ENCODE measurements at places on chromosomes 4 and X.
A peak's percentile ranks its signal among the peaks of the same experiment; 100 is the strongest.

- DNase-seq, result no peak
These were observed 450.3 kb upstream of the PCDH7 start for GRCh38 chr4:30269850-30270249.

DNA sequence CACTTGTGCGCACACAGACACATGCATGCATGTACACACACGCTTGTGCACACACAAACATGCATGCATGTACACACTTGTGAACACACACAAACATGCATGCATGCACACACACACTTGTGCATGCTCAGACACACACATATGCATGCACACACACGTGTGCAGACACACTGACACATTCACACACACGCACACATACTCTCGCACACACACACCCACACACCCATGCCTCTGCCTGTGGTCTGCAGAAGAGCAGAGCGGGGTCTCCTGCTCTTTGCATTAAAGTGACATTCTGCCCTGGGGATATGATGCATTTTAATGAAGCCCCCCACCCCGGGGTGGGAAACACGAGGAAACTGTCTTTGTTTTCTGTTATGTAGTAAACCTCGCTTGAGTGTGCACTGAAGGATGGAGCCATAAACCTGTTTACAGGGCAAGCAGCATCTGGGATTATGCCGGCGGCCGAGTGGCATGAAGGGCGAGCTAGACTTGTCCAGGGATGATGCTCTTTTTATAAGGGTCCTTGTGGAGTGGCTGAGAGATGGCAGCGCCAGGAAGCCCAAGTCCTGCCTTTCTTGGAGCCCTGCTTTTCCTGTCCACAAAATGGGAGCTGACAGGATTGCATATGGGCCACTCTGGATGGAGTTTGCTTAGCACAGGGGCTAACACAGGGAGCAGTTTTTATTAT lies 17.8 kb downstream of the PSAPL1 start:
- DNase-seq, result no peak

- DNase-seq, result no peak
These were observed 33.7 kb downstream of the SORBS2 start for GRCh38 chr4:185778307-185778706.

DNA sequence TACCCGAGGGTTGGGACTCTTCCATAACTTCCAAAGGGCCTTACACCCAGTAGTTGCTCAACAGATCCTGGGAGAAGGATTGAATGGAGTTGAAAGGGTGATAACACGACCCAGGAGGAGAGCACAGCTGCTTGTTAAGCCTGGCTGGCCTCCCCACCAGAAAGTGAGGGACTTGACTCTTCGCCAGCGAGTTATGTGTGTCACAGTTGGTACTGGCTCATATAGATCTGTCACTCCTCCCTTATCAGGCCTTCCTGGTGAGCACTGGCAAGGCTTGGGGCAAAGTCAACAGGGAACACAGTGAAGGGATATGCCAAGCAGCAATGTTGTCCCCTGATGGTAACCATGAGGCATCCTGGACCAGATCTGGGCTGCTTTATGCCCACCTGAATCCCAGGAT lies 35.8 kb downstream of the APLN start:
- DNase-seq, result no peak

GRCh38 chrX:67353651-67354370 lies 190.0 kb upstream of the AR start:
- no peak for DNase-seq

- no peak for DNase-seq
These were observed 403 bp downstream of the SGCB start for GRCh38 chr4:52037689-52038102.

DNA sequence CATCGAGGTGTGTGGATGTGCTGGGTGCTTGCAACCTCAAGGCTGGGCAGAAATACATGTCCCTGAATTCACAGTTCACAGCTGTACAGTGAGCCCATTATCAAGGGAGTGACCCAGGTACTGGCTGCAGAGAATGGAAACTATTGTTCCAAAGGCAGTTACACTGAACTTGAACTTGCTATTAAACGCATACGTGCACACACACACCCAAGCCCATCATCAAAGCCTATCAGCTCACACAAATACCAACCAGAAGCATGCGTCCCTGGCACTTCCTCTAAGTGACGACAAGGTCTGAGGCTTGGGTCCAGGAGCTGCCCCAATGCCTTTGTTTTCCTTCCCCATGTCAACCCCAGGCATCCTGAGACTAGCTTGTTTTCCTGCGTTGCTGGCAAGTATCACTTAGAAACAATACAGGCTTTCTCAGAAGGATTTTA lies 88.6 kb downstream of the IRF2 start:
- no peak for DNase-seq

DNA sequence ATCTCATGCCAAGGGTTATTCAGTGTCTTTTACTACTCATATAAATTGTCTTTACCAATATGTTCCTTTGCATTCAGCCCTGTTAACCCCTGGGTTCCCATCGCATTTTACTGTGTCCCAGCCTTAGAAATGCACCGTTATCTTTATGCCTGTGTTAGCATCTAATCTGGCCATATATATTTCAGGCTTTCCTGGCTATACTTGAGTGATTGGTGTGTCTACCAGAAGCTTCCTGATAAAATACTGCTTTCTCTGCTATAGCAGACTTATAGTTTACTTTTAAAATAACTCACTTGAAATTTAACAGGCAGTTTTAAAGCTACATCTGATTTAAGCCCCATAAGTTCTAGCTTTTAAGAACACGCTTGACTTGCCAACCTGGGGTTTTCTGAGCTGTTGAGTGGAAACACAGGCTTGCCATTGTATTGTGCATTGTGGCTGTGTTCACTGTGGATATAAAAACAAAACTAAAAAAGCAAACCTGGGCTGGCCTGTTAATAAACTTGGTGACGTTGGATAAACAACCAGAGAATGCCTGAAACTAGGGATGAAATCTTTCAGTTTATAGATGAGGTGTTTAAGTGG lies 185.3 kb upstream of the TAPT1 start:
- no peak for DNase-seq

- no peak for DNase-seq
These were observed 288.3 kb downstream of the CHIC1 start for GRCh38 chrX:73851014-73852009.

DNA sequence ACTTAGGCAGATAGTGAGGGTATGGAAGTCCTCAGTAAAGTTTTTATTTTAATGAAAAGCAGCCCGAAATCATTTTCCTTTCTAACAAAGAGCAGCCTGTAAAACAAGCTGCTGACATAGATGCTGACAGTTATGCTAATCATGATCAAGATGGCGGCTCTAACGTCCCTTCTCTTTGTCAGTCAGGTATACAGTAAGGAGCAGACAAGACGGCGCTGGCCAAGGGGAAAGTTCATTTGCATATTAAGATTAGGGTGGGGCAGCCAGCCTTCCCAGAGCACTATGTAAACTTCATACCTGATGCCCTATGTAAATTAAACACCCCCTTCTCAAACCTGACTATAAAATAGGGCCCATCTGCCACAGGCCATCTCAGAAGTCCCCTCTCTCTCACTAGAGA lies 76.9 kb downstream of the MAGEB10 start:
- DNase-seq, result no peak

GRCh38 chr4:72326692-72327632 lies 242.1 kb downstream of the ADAMTS3 start:
- peak; percentile 35 for DNase-seq

DNA sequence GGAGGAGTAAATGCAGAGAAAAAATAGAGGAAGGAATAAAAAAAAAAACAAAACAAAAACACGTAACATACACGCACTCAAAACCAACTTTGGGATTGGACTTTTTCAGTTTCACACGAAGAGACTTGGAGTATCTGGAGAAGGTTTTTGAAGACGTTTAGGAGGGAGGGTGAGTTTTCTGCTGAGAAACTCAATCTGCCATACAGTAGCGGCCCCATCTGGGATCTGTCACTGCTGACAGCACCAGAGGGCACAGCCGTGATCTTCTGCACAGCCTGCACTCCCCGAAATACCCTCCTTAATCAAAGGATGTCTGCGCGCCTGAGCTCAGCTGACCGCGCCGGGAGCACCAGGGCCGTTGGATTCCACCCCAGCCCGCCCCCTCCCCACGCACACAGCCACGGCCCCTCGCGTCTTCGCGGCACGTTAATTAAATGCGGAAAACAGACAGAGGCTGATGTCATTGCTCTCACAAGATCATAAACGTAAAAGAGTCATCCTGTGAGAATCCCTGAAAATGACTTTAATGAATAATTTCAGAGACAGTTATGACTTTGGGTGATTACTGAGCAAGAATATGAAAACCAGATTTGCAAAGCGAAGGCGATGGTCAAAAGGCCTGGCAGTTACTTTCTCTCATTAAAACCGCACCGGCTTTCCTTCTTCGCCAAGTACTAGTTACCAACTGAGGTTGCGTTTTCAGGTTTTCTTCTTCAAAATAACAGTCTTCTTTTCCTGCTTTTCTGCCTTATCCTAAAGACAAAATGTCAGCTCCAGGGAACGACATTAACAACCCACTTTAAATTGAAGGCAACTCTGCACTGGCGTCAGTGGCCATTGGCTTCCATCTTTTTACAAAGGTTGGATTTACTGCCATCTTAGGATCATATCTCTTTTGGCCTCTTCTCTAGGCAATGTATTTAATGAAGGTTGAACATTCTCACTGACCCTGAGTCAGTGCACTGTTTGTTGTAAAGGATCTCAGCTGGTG lies 10.6 kb downstream of the HAND2 start:
- DNase-seq, result no peak

DNA sequence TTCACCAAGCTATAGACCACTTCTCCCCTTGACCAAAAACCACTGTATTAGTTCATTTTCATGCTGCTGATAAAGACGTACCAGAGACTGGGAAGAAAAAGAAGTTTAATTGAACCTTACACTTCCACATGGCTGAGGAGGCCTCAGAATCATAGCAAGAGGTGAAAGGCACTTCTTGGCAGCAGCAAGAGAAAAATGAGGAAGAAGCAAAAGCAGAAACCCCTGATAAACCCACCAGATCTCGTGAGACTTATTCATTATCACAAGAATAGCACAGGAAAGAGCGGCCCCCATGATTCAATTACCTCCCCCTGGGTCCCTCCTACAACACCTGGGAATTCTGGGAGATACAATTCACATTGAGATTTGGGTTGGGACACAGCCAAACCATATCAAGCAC lies 97.8 kb downstream of the DOCK11 start:
- no peak for DNase-seq

DNA sequence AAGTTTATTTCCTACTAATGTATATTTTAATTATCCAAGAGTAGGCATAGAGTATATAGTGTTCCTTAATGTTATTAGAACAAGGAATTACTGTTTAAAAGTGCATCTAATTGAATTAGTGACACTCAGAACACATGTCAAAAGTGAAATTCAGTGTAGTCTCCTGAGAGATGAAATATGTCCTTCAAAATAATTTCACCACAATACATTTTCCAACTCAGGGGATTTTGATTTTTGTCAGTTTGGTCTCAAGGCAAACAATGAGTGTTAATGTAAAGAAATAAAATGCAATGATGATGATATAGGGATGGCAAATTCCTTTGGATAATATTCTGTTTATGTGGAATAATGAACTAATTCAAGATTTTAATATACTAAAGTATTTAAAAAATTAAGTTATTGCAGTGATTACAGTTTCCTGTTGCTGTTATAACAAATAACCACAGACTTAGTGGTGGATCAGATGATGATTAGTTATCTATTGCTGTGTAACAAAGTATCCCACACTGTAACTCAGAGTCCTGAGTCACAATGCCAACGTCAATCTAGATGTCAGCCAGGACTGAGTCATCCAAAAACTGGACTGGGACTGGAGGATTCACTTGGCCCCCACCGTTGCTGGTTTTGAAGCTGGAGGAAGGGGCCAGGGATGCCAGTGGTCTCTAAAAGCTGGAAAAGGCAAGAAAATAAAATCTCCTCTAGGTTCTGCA lies 148.0 kb upstream of the SLC7A11 start:
- no peak for DNase-seq

DNA sequence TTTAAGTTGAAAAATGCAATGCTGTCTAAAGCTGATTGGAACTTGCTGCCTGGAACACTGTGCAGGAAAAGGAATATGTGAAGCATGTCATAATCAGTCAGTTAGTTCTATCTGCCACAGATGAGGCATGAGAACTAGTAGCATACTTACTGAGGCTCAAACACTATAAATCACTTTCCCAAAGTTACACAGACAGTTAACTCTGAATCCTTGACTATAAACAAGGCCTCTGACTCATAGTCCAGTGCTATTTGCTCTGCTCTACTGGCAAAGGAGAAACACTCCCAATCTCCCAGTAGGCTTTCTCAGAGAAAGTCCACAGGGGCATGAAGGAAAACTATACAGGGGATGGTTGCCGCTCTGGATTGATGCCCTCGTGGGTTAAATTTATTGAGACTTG lies 2078.4 kb upstream of the TENM3 start:
- no peak for DNase-seq

- no peak for DNase-seq
These were observed 1.0 kb downstream of the UBL4A start for GRCh38 chrX:154485150-154486051.

GRCh38 chrX:118884552-118885138 lies 61.0 kb downstream of the ZCCHC12 start:
- no peak for DNase-seq

DNA sequence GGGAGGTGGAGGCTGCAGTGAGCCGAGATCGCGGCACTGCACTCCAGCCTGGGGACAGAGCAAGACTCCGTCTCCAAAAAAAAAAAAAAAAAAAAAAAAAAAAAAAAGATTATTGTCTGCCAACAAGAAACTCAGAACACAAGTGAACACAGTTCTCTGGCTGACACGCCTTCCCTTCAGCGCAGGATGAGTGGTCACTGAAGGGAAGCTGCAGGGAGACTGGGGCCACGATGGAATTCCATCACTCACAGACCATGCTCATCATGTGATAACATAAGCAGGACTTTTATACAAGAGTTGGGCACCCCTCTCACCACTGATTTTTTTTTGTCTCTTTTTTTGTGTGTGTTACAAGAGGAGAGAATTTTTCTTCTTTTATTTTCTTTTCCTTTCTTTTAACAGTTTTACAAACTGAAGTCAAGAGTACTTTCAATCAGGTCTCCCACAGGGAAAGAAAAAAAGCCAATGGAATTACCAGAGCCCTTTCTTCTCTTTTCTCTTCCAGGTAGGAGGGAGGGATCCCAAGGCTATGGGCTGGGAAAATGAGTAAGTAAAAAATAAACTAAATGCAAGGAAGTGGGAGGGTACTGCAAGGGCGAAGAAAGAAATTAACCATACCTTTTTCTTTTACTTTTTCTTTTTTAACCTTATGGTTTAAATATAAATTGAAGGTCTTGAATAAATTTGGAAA lies 435.6 kb downstream of the GPM6A start:
- no peak for DNase-seq

DNA sequence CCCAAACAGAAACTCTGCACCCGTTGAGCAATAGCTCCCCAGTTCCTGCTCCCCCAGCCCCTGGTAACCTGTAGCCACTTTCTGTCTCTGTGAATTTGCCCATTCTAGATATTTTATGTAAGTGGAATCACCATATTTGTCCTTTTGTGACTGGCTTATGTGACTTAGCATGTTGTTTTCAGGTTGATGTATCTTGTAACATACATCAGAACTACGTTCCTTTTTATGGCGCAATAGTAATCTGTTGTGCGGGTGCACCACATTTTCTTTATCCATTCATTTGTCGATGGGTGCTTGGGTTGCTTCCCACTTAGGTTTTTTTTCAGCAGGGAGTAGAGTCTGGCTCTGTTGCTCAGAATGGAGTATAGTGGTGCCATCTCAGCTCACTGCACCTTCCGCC lies 6.6 kb upstream of the PDZD4 start:
- DNase-seq, result no peak

GRCh38 chr4:147530723-147531122 lies 49.8 kb downstream of the EDNRA start:
- no peak for DNase-seq
